ENCODE measurements at places on chromosomes 13 and 19.

GRCh38 chr13:113029487-113030258, 60.7 kb downstream of the MCF2L start:
- DNase-seq = peak; percentile 61

- no peak for DNase-seq
Observed at GRCh38 chr19:42496460-42497133, 31.7 kb downstream of the CEACAM1 start.

- DNase-seq = no peak
Observed at GRCh38 chr19:49629659-49630058, 10.3 kb downstream of the RRAS start.

GRCh38 chr19:55156202-55157063, 1.1 kb downstream of the TNNI3 start:
- DNase-seq = peak; percentile 55

DNA sequence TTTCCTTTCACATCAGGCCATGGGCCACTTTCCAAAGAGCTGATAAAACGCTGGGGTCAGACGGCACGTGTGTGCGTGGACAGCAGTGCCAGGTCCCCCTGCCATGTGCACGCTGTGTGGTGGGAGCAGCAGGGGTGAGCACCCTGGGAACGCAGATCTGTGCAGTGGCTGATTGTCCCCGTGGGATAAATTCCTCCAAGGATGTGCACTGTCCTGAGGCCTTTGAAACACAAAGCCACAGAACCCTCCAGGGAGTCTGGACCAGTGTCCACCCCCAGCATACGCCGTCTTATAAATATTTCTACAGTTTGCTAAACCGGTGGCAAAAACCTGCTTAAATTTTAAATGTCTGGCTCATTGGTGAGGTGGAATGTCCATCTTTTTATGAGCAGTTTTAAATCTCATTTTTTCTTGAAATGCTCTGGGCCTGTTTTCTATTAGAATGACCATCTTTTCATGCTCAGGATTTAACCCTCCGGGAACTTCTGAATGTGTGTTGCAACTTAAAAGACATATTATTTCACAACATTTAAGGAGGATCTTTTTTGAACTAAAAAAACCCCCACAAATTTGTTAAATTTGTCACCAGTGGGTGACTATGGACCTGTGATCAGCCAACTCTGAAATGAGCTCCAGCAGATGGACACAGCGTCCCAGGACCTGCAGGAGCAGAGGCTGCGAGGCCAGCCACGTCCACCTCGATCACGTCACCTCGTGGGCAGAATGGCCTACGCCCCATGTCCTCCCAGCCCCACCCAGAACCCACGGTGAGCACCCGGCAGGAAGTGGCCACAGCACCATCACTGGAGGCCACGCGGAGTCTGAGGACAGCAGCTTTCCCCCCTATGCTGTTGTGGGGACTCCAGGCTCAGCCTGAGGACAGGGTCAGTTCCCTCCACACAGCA, 68.6 kb downstream of the RASA3 start:
- peak; percentile 67 for DNase-seq

DNA sequence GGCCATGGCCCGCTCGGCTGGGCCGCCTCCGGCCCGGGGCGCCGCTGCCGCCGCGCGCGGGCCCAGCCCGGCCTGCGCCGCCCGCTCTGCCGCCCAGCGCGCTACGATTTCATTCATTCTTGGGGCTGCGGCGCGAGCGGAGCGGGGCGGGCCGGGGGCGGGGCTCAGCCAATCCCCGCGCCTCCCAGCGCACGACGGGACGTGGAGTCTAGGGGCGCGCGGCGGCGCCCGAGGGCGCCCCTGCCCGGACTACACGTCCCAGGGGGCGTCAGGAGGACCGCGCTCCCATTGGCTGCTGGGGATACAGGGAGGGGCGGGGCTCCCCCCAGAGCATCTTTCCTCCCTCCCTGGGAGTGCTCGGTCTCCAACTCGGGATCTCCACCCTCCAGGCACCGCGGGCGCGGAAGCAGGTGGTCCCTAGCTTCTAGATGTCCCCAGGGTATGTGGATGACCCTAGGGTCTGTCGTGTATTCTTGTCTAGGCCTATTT, 5.6 kb upstream of the DPF1 start:
- DNase-seq = peak; percentile 94

GRCh38 chr13:23870356-23871140, 18.7 kb downstream of the MIPEP start:
- no peak for DNase-seq

- DNase-seq = no peak
Observed at GRCh38 chr19:32231020-32231419, 114.4 kb upstream of the ZNF507 start.

- DNase-seq = peak; percentile 66
Observed at GRCh38 chr19:51131780-51132680, 7.3 kb downstream of the SIGLEC9 start.

- no peak for DNase-seq
Observed at GRCh38 chr13:112249644-112250610, 126.2 kb upstream of the SPACA7 start.

DNA sequence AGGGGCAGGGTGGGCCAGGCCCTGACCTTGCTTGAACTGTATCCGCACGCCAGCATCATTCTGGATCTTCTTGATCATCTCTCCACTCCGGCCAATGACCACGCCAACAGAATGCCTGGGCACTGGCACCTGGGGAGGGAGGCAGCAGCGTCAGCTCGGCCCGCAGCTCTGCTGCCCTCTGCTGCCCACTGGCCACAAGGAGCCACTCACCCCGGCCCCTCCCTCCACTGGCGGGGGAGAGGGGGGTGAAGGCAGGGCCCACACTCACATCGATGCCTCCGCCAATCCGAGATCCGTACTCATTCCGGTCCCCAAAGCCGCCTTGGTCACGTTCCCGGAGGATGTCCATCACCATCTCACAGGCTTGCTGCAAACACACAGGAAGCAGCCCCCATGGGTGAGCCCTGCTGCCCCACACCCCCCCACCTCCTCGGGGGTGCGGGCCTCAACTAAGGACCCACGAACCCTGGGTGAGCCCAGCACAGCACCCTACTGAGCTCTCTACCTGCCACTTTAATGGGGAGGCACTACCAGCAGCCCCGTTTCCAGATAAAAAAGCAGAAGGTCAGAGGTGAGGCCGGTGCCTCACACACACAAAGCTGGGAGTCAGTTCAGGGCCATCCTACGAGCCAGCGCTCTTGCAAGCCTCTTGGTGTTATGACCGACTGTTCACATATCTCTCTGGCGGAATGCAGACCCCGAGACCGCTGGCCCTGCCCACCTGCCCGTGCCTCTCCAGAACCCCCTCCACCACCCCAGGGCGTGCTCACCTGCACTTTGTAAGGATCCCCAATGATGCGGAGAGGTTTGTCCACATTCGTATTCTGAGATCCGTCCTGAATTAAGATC, 6.7 kb downstream of the KHSRP start:
- DNase-seq = peak; percentile 62

DNA sequence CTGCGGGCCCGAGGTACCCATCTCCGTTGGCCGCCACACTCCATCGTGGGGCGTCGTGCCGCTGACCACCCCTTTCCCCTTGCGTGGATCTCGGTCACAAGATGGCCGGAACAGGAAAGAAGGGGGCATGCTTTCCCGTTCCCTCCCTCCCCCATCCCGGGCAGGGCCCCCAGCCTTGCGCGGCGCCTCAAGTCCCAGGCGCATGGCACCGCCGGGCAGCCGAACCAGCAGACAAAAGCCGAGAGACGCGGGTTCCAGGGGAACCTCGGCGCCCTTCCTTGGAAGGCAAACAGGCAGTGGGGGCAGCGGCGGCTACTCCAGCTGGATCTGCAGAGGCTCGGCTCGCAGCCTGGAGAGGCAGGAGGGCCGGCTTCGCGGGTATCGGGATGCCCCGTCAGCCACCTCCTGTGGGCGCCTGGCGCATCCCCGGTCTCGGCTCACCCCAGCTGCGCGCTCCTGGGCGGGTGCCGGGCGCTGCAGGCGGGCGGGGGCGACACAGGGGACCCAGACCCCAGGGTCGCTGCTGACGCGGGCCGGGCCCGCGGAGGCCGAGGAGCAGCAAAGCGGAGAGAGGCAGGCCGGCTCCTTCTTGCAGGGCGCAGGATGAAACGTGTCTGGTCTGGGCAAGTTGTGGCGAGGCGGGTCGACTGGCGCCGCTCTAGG, 439 bp downstream of the DZIP1 start:
- DNase-seq = peak; percentile 33

- no peak for DNase-seq
Observed at GRCh38 chr19:14440049-14440448, 6.9 kb downstream of the PKN1 start.

DNA sequence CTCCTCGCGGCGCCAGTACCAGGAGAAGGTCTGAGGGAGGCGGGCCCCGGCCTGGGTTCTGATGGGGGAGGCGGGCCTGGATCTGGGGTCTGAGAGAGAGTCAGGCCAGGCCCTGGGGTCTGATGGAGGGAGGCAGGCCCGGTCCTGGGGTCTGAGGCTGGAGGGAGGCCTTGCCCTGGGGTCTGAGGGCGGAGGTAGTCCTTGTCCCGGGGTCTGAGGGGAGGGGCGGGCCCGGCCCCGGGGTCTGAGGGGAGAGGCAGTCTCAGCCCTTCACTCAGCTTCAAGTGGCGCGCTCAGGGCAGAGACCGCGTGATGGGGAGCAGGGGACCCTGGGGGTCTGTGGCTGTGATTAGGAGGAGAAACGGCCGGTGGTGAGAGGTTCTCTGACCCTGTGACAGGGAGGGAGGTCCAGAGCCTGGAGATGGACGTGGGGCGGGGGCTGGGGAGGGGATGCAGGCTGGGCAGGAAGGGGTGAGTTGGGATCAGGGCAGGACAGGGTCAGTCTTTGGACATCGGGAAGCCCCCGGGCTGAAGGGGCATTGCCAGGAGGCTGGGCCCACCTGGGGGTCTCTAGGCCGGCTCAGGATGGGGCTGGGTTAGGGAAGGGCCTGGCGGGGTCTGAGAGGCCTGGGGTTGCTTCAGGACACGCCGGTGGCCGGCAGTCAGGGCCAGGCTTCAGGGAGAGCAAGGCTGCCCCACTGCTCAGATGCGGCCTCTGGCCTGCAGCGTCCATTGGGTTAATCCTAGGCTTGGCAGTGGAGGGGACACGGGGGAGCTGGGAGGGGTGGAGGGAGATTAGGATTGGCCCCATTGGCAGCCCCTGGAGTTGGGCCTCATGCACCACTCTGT, 18.7 kb downstream of the HCN2 start:
- no peak for DNase-seq

DNA sequence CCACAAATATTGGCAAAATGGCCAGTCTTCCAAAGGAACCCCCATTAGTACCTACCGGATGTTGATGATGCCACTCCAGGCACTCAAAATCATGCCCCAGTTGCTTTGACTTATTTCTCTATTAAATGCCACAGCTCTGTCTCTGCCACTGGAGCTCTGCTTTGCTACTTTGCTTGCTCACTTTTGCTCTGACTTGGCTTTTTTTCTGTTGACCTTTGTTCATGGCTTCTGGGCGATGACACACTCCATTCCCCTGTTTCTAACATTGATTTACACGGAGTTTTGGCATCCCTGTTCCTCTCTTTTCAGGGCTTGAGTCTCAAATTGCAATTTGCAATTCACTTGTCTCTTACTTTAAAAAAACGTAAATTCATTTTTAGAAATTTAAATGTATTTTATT, 217.1 kb upstream of the SPRY2 start:
- no peak for DNase-seq

DNA sequence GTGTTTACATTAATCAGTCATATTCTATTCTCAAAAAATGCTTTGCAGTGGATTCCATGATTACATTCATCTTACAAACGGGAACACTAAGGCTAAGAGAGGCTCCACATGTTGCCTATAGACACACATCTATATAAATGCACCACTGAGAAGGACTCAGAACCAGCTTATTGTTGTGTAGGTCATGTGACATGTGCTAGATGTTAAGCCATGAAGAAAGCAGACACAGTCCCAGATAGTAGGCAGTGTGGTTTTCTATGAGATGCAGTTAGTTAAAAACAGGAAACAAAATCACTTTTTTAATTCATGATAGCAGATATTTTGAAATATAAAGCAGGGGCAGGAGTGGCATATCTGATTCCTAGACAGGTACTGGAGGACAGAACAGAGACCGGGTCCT, 10.7 kb downstream of the SIGLEC6 start:
- DNase-seq = no peak

GRCh38 chr19:13942023-13942684, 3.9 kb upstream of the PODNL1 start:
- no peak for DNase-seq

DNA sequence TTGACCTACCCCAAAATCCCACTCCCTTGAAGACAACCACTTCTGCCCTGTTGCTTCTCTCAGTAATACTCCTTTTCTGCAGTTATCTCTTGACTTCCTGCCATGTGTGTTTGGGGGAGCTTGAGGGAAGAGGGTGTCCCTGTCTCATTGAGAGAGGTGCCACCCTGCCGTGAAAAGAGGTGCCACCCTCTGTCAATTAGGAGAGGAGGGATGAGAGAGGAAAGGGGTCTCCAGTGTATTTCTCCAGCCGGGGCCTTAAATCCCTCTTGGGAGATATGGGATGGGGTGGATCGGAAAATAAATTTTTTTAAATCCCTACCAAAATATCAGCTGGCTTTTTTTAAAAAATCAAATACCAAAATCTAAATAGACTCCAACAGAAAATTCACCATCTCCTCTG, 16.5 kb downstream of the PLD3 start:
- no peak for DNase-seq

GRCh38 chr19:2139385-2140137, 11.8 kb downstream of the AP3D1 start:
- DNase-seq = no peak

- DNase-seq = no peak
Observed at GRCh38 chr19:41925208-41926003, 2.8 kb downstream of the ERFL start.

DNA sequence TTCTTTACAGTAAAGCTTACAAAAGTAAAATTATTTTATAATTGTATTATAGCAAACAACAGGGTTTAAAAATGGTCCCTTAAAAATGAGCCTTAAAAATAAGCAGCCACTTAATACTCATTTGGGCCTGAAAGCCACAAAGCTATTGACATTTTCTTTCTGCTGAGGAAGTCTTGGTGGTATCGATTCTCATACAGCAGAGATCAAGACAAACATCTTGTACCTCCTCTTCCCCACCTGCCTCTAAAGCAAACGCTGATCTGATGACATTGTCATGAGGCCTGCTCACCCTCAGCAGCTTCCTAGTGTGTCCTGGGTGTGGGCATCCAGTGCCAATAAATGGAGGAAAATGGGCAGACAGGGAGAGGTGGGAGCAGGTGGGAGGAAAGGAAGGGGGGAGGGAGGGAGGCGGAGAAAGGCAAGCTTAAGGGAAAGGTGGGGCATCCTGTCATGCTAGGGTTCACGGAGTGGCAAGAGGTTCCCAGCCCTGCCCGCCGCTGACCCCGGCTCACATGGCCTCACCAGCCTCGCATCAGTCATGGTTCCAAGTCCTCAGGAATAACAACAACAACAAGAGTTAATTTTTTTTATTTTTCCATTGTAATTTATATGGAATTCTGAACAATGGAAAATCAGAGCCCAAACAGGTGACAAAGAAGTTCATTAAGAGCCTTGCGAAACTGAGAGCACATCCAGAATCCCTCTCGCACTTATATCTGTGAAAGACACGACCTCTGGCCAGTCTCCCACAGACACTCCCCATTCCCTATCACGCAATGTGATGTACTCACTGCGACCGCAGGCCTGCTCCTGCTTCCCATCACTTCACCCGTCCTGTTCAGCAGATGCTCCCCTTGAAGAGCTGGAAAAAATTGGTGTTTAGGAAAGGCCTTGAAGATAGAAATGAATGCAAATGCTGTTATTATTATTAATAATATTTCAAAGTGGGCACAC, 15.1 kb upstream of the ATP11A start:
- DNase-seq = no peak
